T-helper 17 cell (primary cell): ENCODE measurements at places on chromosomes 13 and 19. TPM values are rescaled to one million over a fixed set of nuclear protein-coding genes. Genes with fewer than 3 reads are reported as not detected.

DNA sequence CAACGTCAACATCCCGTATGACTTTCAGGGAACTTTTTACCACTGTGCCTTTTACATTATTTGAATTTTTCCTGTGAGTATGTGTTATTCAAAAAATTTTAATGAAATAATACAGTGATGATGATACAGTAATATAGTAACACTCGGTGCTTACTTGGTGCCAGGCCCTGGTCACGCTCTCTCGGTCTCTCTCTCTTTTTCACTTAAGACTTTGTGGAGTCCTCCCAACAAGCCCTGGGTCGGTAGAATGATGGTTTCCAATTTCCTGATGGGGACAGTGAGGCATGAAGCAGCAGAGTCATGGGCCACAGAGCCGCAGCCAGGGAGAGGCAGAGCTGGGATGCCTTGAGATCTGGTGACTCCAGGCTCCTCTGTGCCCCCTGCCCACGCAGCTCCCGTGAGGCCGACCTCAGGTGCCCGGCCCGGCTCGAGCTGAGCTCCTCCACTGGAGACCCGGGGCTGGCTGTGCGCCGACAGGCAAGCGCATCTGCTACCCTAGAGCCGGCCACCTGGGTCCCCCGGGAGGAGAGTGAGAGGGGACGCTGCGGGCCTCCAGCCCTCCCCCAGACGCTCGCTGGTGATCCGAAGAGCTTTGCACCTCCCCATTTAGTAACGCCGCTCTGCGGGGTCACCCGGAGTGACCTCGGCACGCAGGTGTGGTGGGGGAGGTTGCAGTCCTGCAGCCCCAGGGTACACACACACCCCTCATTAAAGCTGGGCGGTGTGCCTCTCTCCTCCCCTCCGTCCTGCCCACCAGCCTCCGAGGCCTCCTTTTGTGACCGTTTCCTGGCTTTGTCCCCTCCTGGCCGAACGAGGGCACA lies 4.4 kb upstream of the SBK3 start:
- no peak overlapping the region for H3K4me3 ChIP-seq
- no peak overlapping the region for H3K27ac ChIP-seq
- DNase-seq, result no peak
- peaks cover 7% of the 10 kb centered on the region for H3K36me3 ChIP-seq
- no peaks in the 10 kb centered on the region for H3K4me1 ChIP-seq

DNA sequence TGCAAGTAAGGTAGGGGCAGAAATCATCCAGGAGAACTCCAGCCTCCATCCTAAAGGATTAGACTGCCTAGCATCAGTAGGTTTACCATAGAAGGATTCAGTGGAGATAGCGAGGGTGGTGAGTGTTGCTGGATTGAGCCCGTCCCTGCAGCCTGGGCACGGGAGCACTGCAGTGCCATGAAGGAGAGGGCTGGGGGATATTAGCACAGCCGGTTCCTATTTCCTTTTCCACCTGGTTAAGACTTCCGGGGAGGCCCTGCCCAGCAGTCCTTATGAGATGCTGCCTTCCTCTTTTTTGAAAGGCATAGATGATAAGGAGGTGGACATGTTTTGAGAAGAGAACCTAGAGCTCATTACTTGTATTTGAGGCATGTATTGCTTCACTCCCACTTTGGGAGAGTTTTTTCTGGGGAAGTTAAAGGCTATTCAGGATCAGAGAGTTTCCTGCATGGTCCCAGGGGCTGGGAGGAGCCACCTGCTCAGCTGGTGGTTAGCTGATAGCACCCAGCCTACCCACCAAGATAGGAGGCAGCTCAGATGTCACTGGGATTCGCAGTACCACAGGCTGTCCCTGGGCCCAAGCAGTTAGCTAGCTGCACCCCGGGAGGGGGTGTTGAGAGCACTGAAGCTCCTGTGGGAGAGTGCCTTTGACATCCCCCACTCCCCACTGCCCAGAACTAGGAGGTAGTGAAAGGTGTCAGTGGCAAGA lies 17.2 kb downstream of the ACTN4 start:
- DNase-seq, result no peak
- H3K36me3 ChIP-seq, result peaks cover 2% of the 10 kb centered on the region
- H3K4me3 ChIP-seq, result peak overlapping the region; percentile 21

DNA sequence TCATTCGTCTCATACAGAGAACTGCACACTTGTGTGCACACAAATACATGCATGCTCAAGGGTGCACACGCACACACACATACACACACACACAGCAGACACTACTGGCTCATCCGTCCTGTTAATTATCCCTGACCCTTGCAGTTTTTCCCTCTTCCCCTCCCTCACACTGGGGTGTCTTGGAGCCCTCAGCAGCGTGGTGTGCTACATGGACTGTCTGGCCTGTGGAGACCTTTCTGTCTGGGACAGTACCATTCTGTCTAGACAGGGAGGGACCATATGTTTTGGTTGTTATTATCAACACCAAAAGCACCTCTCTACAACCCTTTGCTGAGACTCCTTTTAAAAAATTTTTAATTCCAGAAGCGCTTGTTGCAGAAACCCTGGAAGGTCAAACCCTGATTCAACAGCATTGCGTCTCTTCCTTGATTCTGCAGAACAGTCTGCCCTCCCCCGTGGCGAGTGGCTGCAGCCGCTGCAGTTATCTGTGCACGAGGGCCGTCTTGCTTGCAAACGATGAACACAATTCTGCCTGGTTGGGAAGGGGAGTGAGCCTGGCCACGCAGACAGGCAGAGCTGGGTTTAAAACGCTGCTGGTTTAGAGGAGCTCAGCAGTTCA lies 374.0 kb downstream of the IRS2 start:
- H3K27ac ChIP-seq, result no peak overlapping the region
- H3K4me1 ChIP-seq, result no peaks in the 10 kb centered on the region
- peaks cover 13% of the 10 kb centered on the region for H3K27me3 ChIP-seq
- H3K36me3 ChIP-seq, result peaks cover 3% of the 10 kb centered on the region
- DNase-seq, result no peak
- no peak overlapping the region for H3K4me3 ChIP-seq

Gene ZNF583
- 2.7 TPM for total RNA-seq

GRCh38 chr13:41554180-41554579 lies 96.8 kb downstream of the RGCC start:
- no peaks in the 10 kb centered on the region for H3K36me3 ChIP-seq
- DNase-seq, result no peak
- no peak overlapping the region for H3K4me3 ChIP-seq
- peaks cover 5% of the 10 kb centered on the region for H3K4me1 ChIP-seq
- H3K27ac ChIP-seq, result no peak overlapping the region

Gene HNRNPL
- total RNA-seq, result 480 TPM

DNA sequence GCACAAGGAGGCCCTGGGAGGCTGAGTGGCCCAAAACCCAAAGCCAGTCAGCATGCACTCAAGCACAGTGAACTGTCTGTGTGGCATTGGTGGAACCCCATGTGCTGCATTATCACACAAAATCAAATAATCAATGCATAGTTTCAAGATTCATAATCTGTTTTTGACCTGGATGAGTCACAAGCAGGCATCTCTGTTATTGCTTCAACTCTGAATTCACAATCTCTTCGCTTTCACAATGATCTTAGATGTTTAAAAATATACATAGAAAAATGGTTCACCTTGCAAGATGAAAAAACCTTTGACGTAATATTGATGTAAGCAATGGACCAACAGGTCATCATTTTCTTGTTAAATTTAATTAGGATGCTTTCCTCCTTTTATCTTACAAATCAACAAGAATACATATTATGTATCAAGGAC lies 455.4 kb downstream of the IRS2 start:
- H3K4me1 ChIP-seq, result no peaks in the 10 kb centered on the region
- no peak overlapping the region for H3K27ac ChIP-seq
- peaks cover 21% of the 10 kb centered on the region for H3K27me3 ChIP-seq

DNA sequence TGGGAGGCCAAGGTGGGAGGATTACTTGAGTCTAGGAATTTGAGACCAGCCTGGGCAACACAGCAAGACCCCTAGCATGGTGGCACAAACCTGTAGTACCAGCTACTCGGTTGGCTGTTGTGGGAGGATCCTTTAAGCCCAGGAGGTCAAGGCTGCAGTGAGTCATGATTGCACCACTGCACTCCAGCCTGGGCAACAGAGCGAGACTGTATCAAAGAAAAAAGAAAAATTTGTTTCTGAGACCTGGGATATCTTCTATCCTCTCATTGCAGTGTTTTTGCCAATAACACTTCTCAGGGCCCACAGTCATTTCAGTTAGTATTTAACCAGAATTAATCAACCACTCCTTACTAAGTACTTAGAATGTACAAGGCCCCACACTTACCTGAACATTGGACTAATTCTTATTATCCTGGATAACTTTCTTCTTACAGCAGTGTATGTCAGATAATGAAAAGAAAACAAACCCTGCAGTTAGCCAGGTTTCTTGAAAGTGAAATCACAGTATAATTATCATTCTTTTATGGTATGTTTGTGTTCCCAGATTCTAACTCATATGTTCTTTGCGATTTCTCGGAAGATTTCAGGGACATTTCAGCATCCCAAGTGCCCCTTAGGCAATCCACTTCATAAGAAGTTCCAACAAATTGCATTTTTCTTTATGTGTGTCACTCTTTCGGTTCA lies 75.6 kb upstream of the KLF5 start:
- H3K36me3 ChIP-seq, result peaks cover 5% of the 10 kb centered on the region
- H3K4me3 ChIP-seq, result no peak overlapping the region

Gene IZUMO2
- total RNA-seq, result not detected

DNA sequence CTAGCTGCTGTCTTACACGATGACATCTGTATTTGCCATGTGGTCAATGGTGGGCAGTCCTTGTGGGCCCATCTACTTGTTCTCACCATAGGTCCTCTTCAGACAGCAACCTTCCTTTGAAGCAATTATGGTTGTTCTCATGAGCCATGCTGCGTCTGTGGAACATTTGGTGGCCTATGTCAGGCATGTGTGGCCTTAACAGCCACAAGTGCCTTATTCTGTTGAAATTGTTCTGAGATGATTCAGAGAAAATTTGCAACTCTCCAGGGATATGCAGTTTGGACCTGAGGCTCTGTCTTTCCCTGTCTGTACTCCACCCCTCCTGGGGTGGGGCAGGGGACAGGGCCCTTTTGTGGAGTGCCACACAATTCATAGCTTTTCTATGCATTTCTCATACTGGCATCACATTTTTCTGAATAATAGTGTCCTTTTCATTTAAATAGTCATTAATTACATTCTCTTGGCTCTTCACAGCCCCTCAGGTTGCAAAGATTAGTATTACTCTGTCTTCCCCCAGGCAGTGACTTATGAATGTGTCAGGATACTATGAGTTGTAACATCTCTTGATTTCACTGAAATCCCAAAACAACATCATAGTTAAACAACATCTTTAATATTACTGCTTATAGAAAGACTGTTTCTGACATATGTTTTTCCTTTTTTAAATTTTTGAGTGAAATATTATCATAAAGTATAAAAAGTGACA lies 102.1 kb downstream of the ITGBL1 start:
- no peaks in the 10 kb centered on the region for H3K4me1 ChIP-seq
- no peak for DNase-seq
- H3K4me3 ChIP-seq, result no peak overlapping the region
- peaks cover 31% of the 10 kb centered on the region for H3K27me3 ChIP-seq
- no peaks in the 10 kb centered on the region for H3K36me3 ChIP-seq

DNA sequence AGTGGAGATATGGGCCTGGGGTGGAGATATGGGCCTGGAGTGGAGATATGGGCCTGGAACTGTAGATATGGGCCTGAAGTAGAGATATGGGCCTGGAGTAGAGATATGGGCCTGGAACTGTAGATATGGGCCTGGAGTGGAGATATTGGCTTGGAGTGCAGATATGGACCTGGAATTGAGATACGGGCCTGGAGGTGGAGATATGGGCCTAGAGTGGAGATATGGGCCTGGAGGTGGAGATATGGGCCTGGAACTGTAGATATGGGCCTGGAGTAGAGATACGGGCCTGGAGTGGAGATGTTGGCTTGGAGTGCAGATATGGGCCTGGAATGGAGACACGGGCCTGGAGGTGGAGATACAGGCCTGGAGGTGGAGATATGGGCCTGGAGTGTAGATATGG lies 402 bp downstream of the KIR3DL3 start:
- no peaks in the 10 kb centered on the region for H3K27me3 ChIP-seq
- H3K36me3 ChIP-seq, result no peaks in the 10 kb centered on the region
- no peaks in the 10 kb centered on the region for H3K4me1 ChIP-seq
- no peak overlapping the region for H3K27ac ChIP-seq
- no peak overlapping the region for H3K4me3 ChIP-seq

Gene FOSB
- 967 TPM for total RNA-seq

- H3K4me1 ChIP-seq, result peaks cover 6% of the 10 kb centered on the region
- no peak overlapping the region for H3K27ac ChIP-seq
- peak; percentile 23 for DNase-seq
- peaks cover 37% of the 10 kb centered on the region for H3K27me3 ChIP-seq
- peaks cover 3% of the 10 kb centered on the region for H3K36me3 ChIP-seq
- no peak overlapping the region for H3K4me3 ChIP-seq
Observed at GRCh38 chr13:108155185-108156106, 59.9 kb downstream of the LIG4 start.

Gene TMEM221
- total RNA-seq, result not detected

Gene OR4F17
- total RNA-seq, result not detected

- H3K4me1 ChIP-seq, result peaks cover 15% of the 10 kb centered on the region
- H3K36me3 ChIP-seq, result peaks cover 2% of the 10 kb centered on the region
Observed at GRCh38 chr13:29763436-29764180, 86.8 kb downstream of the UBL3 start.

GRCh38 chr13:104106705-104107393 lies 1040.6 kb upstream of the SLC10A2 start:
- no peaks in the 10 kb centered on the region for H3K4me1 ChIP-seq
- H3K27ac ChIP-seq, result no peak overlapping the region
- H3K36me3 ChIP-seq, result no peaks in the 10 kb centered on the region
- no peak for DNase-seq
- no peak overlapping the region for H3K4me3 ChIP-seq

DNA sequence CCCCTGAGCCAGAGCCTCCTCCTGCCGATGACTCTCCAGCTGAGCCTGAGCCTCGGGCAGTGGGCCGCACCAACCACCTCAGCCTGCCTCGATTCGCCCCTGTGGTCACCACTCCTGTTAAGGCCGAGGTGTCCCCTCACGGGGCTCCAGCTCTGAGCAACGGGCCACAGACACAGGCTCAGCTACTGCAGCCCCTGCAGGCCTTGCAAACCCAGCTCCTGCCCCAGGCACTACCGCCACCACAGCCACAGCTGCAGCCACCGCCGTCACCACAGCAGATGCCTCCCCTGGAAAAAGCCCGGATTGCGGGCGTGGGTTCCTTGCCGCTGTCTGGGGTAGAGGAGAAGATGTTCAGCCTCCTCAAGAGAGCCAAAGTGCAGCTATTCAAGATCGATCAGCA lies 3.6 kb downstream of the KMT2B start:
- peaks cover 22% of the 10 kb centered on the region for H3K4me1 ChIP-seq
- no peak overlapping the region for H3K4me3 ChIP-seq
- no peaks in the 10 kb centered on the region for H3K27me3 ChIP-seq
